AG04449 (cell line): ENCODE measurements at places on chromosomes 3 and 15.

GRCh38 chr15:56150204-56150603, 93.5 kb downstream of the RFX7 start:
- no peak for DNase-seq

GRCh38 chr3:183488343-183488742, 59.9 kb upstream of the MCF2L2 start:
- DNase-seq, result no peak

DNA sequence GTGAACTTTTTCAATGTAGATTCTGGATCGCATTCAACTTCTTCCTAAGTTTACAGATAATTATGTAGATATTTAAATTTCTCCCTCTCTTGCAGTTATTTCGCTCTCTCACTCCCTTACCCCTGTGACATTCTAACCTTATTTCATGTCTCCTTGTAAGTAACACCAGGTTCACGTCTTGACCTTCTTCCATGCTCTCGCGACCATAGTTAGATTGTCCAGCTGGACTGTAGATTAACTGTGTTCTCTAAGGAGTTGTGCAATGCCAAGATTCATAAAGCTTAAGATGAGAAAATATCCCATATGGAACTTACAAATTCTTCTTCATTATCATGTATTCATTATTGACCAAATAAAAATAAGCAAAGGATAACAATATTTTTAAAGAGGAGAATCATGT, 430.5 kb downstream of the GABRG3 start:
- DNase-seq, result no peak

DNA sequence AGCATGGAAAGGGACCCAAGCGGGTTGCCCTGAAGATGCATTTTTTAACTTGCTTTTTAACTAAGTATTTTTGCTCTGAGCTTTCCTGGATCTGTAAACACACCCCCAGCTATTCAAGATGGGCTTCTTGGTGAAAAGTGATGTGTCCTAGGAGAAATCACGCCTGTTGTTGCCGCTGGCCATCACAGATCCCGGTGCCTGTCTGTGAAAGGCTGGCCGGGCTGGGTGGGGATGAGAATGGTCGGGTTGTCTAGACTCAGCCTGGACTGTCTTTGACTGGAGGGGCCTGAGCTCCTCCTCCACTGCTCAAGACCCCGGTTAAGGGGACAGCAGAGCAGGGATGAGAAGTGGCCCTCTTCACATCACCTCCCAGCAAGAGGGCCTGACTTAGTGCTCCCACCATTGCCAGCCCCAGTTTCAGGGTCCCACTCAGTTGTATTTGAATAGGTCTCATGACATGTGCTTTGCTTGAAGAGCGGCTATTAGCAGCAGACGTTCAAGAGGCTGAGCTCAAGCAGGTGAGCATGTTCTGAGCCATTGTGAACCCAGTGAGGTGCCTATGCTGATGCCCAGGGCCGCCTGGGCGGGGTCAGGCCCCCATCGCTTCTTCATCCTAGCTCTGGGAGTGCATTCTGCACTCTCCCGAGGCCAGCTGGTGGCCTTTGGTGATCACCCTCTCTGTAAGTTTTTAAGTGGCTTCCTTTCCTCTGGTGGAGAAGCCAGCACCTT, 79.9 kb downstream of the IGF1R start:
- no peak for DNase-seq

DNA sequence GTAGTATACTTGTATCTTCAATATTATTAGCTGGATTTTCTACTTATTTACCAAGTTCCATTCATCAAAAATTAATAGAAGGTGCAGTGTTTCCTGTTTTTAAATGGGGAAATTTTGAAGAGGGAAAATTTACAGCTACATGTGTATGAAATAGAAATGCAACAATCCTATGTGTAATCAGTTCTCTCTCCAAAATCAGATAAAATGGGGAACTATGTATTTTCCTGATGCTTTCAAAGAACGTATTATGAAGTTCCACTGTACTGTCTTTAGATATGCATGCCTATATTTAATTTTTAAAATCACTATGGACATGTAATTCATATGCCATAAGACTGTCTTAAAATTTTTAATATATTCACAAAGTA, 43.4 kb downstream of the DCUN1D1 start:
- no peak for DNase-seq

GRCh38 chr3:133547432-133548041, 25.9 kb upstream of the CDV3 start:
- no peak for DNase-seq

- no peak for DNase-seq
These were observed 59.9 kb upstream of the CHRM5 start for GRCh38 chr15:33908406-33908805.

GRCh38 chr3:104514371-104514770, 852.3 kb upstream of the ALCAM start:
- DNase-seq, result no peak

GRCh38 chr3:192875971-192876565, 41.6 kb downstream of the MB21D2 start:
- DNase-seq, result no peak

DNA sequence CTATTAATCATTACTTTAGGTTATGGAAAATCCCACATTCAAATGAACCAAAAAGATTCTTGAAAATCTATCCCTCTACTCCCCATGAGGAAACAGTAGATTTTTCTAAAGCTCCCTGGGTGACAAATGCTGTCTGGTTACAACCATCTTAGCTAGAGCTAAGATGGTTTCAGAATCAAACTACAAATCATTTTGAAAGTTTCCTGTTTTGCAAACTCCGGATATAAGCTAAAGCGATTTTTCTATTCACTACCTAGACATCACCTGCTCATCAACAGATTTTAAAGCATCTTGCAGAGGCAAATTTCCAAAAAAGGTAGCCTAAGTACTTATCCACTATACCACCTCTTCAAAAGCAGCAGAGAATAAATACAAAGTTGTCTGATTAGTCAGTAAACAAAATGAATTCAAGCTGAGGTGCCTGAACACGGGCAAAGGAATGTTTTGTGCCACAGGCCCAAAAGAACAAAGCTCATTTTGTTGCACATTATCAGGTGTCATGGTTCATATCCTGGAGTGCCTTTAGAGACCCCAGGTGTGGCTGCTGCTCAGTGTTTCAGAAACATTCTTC, 204.9 kb downstream of the TNIK start:
- DNase-seq, result no peak

DNA sequence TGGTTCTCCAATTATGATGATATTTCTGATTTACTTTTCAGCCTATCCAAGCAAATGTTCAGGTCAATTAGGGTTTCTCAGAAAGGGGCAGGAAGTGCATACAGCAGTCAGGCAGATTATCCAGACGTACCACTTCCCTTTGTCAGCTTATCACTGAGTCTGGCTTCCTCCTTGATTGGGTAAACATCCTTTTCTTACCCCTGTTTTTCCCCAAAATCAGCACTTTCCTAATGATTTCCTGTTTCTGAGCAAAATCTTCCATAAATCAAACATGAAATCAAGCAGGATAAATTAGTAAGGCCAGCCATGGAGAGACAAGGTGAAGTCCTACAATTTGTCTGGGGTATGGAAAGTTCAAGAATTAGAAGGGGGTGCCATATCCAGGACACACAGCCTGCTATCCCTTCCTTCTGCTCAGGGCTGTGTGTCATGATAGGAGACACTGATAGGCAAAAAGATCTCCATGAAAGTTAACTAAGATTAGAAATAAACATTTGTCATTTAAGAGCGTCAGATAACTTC, 29.0 kb downstream of the ADIPOQ start:
- no peak for DNase-seq

DNA sequence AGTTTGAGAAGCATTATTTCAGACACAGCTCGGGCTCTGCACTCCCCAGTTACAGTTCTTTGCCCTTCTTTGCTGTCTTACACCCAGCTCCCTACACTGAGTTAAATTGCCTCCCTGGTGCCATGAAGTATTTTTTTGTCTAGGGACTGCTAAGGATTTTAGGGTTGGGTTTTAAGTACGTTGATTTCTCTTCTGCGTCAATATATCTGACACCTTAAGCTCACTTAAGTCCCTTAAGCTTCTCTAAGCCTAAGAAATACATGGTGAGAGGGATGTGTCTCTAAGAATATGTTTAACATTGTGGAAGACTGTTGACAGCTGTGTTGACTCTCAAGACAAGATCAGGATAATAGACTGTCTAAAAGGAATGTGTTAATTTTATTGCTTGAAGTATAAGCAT, 400.5 kb downstream of the PTPRG start:
- DNase-seq, result no peak

DNA sequence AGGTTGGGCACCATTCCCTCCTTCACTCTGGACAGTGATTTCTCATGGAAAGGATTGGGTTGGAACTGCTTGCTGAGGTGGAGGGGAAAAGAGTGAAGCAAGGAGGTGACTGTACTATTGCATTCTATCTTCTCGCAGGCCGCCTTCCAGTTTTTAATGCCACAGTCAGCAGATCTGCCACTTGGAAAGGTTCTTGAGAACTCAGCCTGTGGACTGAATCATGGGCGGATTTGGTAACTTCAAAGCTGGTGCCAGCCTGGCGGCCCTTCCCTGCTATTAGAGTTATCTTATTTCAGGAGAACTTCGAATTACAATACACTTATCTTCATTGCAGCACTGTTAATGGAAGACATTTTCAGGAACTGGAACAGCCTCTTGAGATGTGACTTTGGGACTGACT, 23.1 kb upstream of the SLC28A2 start:
- DNase-seq, result no peak

- DNase-seq, result no peak
These were observed 82.6 kb upstream of the CNTN6 start for GRCh38 chr3:1010228-1010627.

DNA sequence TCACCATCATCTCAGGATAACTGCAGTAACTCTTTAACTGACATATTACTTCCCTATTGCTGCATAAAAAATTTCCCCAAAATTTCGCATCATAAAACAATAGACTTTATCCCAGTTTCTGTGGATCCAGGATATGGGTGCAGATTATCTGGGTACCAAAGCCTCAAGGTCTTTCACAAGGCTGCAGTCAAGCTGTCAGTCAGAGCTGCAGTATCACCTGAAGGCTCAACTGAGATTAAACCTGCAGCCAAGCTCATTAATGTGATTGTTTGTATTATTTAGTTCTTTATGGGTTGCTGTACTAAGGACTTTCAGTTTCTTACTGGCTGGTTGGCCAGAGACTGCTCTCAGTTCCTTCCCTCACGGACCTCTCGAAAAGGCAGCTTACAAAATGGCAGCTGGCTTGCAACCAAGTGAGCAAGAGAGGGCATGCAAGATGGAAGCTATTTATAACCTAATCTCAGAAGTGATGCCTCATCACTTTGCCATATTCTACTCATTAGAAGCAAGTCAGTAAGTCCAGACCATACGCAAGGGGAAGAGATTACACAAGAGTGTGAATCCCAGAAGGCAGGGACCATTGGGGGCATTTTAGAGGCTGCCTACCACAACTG, 54.9 kb downstream of the DCUN1D1 start:
- DNase-seq, result peak; percentile 37

GRCh38 chr3:119258915-119259314, 18.2 kb upstream of the B4GALT4 start:
- no peak for DNase-seq

- DNase-seq, result no peak
These were observed 94.1 kb downstream of the ITPR1 start for GRCh38 chr3:4587061-4587837.

DNA sequence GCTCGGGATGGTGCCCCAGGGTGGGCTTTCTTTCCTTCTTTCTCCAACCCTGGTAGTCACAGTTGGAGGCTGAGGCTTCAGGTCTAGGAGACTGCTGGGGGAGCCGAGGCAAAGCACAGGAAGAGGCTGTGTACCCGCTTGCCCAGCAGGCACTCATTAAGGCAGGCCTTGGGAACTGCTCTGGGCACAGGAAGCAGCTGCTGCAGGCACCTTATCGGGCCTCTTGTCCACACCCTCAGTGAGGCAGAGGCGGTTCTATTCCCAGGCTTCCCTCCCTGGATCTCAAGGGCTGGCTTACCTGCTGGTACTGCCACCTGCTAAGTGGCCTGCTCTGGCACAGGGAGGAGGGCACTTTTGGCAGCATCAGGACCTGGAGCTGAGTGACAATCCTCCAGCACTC, 15.8 kb upstream of the GRM2 start:
- no peak for DNase-seq

DNA sequence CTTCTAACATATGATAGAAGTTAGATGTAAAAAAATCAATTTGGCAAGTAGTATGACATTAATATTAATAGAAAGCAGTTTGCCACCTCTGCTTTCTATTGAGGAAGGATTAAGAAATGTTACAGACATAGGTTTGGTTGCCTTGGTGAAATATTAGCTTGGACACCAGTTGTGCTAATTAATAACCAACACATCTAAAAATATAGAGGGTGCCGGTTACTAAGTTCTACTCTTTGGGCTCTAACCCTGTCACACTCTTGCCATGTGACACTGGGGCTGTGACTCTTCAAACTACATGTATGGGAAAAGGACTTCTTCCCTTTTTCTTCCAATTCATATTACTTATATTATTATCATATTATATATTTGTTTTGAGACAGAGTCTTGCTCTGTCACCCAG, 64.4 kb downstream of the TRIM71 start:
- no peak for DNase-seq

DNA sequence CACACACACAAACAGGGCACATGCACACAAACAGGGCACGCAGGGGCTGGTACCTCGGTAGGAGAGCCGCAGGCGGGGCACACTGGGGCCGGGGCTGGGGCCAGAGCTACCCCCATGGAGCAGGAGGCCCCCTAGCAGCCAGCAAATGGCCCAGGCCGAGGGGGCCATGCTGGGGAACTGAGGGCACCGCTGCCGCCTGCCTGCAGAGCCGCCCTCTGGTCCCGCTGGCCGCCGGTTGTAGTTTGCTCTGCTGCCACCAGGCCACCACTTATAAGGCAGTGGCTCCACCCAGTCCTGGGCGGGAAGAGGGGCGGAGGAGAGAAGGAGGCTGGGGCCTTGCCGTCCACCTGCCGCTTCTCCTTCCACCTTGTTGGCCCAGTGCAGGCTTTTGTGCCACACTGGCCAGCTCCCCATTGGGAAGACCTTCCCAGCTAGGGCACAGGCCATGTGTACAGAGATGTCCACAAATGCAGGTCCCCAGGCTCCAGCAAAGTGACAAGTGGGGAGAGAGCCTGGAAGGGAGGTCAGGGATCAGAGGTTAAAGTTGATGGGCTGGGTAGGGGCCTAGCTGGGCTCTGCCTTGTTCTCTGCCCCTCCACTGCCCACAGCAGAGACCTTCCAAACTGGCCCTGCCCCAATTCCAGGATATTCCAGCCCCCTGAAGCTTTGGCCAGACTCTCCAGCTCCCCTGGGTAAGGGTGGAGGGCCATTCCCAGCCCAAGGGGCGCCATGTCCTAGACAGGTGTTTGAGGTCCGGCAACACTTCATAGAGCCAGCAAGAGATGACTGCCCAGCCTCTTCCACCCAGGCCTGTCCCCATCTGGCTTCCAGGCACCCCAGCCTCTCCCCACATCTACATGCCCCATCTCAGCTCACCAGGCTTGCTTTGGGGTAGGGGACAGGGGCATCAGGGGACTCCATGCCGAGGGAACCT, at the start of gene SEMA3G:
Gene SEMA3G, minus strand, starts transcription at position 244 of the 934 bp plus-strand sequence. Its CDS starts 76 bp downstream, at position 168.
- no peak for DNase-seq

- DNase-seq, result no peak
These were observed 177.2 kb downstream of the LPP start for GRCh38 chr3:188331166-188331565.

GRCh38 chr3:184602372-184603150, 41.0 kb downstream of the EPHB3 start:
- no peak for DNase-seq
